ENCODE measurements at places on chromosomes 2 and 18.

DNA sequence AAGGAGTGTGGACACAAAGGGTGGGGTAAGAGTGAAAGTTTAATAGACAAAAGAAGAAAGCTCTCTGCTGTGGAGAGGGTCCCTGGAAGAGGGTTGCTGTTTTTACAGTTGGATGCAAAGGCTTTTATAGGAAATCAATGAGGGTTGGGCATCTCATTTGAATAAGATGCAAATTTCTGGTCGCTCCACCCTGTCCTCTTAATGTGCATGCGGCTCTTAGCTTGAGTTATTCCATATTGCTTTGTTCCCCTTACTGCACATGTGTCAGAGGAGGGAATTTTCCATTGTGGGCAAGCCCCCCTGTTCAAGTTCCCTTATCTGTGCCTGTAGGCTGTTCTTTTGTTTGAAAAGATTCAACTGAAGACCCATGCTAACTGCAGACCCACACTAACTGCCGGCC lies 326.5 kb downstream of the BCL11A start:
- DNase-seq = no peak

DNA sequence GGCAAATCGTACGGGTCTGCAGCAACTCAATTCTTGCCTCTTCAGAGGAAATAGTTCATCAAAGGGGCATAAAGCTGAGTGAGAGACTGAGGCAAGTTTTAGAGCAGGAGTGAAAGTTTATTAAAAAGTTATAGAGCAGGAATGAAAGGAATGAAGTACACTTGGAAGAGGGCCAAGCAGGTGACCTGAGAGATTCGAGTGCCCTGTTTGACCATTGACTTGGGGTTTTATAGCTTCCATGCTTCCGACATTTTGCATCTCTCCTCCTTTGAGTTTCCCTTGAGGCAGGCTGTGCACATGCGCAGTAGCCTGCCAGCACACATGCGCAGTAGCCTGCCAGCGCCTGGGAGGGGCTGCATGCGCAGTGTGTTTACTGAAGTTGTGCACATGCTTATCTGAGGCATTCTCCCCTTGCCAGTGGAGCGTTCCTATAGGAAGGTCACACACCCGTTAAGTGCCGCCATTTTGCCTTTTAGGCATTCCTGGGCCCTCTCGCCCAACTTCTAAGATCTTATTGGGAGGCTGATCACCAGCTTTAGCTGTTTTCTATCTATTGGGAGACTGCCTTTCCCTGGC lies 265.5 kb upstream of the MGAT5 start:
- DNase-seq = no peak

GRCh38 chr18:22293417-22293816 lies 124.0 kb downstream of the GATA6 start:
- DNase-seq = no peak

DNA sequence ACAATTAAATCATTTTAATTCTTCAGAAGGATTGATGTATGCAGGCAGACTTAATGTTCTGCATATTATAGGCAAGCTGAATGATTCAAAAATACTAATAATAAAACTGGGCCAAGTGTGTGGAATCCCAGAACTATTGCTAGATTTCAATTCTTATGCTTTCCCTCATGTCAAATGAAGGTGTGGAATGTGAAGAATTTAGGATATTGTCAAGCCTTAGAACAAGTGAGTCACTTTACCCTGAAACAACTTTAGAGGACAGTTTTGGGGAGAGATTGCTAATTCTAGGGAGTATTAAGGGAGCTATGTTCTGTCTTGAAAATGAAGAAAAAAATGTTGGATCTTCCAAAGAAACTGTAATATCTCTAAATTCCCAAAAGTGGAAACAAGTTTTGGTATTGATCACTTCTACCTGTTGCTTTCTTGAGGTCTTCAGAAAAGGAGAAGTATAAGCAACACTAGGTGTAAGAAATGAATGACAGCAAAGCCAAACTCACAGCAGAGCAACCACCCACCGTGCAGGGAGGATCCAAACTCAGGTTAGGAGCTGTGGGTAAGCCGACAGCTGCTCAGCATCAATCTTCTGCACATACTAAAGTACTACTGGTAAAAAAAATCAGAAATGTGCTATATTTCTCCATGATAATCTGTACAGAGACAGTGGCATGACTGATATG lies 818.1 kb downstream of the SLC4A3 start:
- DNase-seq = peak; percentile 22

DNA sequence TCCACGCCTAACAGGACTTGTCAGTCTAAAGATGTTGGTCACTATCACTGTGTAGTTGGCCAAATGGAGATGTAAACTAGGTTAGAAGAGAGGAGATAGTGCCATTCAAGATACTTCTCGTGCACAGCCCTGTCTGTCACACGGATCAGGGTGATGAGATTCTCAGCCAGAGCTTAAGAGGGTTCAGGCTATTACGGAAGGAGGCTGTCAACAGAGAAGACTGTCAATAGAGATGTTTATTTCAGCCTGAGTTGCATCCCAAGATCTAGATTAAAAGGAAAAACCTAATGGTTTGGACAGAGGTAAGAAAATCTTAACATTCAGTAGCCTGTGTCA lies 83.4 kb downstream of the AAK1 start:
- no peak for DNase-seq

- no peak for DNase-seq
These were observed 65.2 kb downstream of the INSIG2 start for GRCh38 chr2:118153433-118153832.

DNA sequence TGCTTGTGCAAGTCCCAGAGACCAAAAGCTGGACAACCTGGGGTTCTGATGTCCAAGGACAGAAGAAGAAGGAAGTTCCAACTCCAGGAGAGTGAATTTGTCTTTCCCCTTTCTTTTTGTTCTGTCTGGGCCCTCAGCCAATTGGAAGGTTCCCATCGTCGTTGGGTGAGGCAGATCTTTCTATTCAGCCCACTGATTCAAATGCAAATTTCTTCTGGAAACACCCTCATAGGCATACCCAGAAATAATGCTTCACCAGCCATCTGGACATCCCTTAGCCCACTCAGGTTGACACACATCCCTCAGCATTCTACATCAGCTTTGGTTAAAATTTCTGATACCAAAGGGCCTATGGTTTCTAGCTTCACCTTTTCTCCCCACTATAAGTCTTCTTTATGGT lies 156.5 kb downstream of the SP3 start:
- DNase-seq = no peak
